ENCODE measurements at places on chromosomes 2 and 18.
A peak's percentile ranks its signal among the peaks of the same experiment; 100 is the strongest.

DNA sequence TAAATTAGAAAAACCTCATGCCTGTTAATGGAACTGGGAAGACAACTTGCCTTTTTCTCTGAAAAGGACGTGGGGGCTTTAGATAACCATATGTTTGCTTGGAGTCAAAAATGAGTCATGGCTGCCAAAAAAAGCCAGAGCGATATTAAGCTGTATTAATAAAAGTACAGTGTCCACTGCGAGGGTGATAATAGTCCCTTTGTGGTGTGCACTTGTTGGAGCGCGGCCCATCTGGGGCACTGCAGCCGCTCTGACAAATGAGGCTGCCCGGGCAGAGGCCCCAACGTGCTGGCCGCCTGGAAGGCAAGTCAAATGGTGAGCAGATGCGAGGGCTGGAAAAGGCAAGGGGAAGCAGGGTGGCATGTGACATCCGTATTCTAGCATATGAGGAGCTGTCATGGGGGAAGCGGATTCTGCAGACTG, 103.3 kb upstream of the NCK2 start:
- peak; percentile 67 for DNase-seq

DNA sequence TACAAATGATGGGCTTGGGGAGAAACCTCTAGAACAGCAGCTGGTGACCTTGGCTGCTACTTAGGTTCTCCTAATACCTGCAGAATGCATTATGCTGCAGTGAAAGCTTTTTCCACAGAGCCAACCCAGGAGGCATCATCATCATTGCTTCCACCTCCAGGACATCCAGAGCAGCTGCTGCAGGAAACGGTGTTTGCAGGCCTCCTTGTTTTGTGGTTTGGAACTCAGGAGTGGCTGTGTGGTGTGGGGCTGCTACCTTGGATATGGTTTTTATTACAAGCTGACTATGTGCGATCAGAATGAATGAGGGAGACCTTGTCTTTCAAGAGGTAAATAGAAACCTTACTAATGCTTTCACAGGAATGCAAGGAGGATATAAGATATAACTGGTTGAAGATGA, 82.9 kb upstream of the MCFD2 start:
- no peak for DNase-seq

GRCh38 chr2:168851674-168852320, 38.4 kb downstream of the SPC25 start:
- DNase-seq, result peak; percentile 100

- DNase-seq, result no peak
These were observed 122.3 kb upstream of the SIX2 start for GRCh38 chr2:45131587-45131986.
